AG09319 (cell line): ENCODE measurements at places on chromosomes 3 and 15.

GRCh38 chr3:150786791-150787190, 23.8 kb upstream of the SIAH2 start:
- DNase-seq, result no peak

GRCh38 chr3:151753846-151754245, 20.1 kb downstream of the AADACL2 start:
- DNase-seq, result no peak

DNA sequence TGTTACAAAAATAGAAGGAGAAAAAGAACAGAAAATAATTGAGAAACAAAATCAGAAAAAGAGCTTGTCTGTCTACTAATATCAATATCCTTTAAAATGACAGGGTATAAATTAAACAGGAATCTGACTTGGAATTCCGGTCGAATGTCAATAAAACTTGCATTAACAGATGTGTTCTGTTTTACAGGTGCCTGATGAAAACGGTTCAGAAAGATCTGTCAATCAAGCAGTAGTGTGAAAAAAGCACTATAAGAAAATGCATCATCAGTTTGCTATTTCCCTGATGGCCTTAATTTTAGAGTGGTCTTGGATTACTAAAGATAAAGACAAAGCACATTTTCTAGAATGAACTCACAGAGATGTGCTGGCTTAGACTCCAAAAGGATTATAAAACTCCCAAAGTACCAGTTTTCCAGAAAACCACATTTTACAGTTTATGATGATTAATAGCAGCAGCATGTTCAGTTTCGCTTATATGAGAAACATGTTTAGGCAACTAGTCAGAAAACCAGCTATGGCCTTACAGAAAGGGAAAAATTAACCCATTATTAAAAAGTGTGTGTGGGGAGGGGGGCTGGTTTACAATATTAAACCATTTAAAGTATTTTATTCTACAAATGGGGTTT, 8.2 kb upstream of the C3orf38 start:
- DNase-seq, result peak; percentile 39

GRCh38 chr3:144273601-144274000, 302.0 kb downstream of the DIPK2A start:
- no peak for DNase-seq

GRCh38 chr3:123667784-123668183, 82.9 kb upstream of the HACD2 start:
- no peak for DNase-seq

DNA sequence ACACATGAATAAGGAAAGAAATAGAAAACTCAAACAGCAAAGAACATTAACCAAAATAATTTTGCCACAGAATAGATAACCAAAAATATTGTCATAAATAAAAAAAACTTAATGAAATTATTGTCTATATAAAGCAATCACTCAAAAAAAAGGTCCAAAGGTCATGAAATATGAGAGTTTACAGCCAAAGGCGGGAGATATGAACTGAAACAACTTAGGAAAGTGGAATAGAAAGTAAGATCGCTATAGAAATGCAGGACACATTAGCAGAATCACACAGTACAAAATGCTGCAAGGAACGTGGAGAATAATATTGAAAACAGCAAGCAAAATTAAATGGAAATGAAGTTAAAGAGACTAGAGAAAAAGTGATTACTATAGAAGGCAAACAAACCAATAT, 375.0 kb upstream of the ARHGEF26 start:
- no peak for DNase-seq
